ENCODE measurements at places on chromosomes 12 and 14. TPM values are rescaled to one million over a fixed set of nuclear protein-coding genes. Genes with fewer than 3 reads are reported as not detected.

TROAP gene
- 46.4 TPM for total RNA-seq

MBD6 gene
- total RNA-seq: 23.8 TPM

OR6C75 gene
- total RNA-seq: not detected

KRT78 gene
- not detected for total RNA-seq

C12orf56 gene
- 1.3 TPM for total RNA-seq

CCDC175 gene
- total RNA-seq: not detected

INHBC gene
- not detected for total RNA-seq

PTHLH gene
- 2.6 TPM for total RNA-seq

GPD1 gene
- 0.25 TPM for total RNA-seq

All from mesangial cell (primary cell).